ENCODE measurements at places on chromosomes 7 and 10. TPM values are rescaled to one million over a fixed set of nuclear protein-coding genes. Genes with fewer than 3 reads are reported as not detected.

DNA sequence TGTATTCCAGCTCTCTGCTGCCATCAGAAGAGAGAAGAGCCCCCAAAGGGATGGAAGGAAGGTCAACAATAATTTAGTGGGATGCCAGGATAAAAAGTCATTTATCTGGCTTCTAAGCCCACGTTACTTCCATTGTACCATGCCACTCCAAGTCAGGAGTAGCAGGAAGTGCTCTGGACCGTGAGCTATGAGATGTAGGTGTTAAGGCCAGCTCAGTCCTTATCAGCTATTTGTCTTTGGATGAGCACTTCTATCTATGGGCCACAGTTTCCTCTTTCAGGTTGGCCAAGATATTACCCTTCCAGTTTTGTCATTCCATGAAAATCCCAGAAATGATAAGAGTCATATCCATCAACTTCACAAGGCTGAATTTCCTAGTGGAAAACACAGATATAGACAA, 119.4 kb upstream of the CACUL1 start:
- H3K36me3 ChIP-seq = no peaks in the 10 kb centered on the region
- H3K27me3 ChIP-seq = no peaks in the 10 kb centered on the region
- H3K4me3 ChIP-seq = no peak overlapping the region
- no peak for DNase-seq
- H3K27ac ChIP-seq = no peak overlapping the region

DNA sequence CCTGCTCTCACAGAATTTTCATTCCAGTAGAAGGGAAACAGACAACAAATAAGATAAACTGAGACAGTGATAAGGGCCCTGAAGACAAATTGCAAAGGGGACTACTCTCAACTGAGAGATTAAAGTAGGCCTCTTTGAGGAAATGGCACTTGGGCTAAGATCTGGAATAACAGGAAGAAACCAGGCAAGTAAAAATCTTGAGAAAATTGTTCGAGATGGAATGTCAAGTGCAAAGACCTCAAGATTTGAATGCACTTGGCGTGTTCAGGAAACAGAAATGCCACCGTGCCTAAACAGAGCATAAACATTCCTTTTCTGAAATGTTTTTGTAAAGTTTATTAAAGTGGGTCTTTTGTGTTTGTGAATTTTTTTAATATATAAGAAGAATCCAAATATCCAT, 10.7 kb downstream of the ARMH3 start:
- H3K4me1 ChIP-seq = no peaks in the 10 kb centered on the region
- H3K36me3 ChIP-seq = no peaks in the 10 kb centered on the region

- peaks cover 10% of the 10 kb centered on the region for H3K4me1 ChIP-seq
- H3K27me3 ChIP-seq = no peaks in the 10 kb centered on the region
- no peak overlapping the region for H3K4me3 ChIP-seq
- H3K36me3 ChIP-seq = peaks cover 30% of the 10 kb centered on the region
Measured at GRCh38 chr7:75957021-75957736, 37.2 kb downstream of the TMEM120A start.

- no peaks in the 10 kb centered on the region for H3K4me1 ChIP-seq
- H3K27ac ChIP-seq = no peak overlapping the region
- no peaks in the 10 kb centered on the region for H3K36me3 ChIP-seq
- H3K4me3 ChIP-seq = no peak overlapping the region
- DNase-seq = no peak
Measured at GRCh38 chr7:100914879-100915447, 19.3 kb upstream of the ACHE start.

DNA sequence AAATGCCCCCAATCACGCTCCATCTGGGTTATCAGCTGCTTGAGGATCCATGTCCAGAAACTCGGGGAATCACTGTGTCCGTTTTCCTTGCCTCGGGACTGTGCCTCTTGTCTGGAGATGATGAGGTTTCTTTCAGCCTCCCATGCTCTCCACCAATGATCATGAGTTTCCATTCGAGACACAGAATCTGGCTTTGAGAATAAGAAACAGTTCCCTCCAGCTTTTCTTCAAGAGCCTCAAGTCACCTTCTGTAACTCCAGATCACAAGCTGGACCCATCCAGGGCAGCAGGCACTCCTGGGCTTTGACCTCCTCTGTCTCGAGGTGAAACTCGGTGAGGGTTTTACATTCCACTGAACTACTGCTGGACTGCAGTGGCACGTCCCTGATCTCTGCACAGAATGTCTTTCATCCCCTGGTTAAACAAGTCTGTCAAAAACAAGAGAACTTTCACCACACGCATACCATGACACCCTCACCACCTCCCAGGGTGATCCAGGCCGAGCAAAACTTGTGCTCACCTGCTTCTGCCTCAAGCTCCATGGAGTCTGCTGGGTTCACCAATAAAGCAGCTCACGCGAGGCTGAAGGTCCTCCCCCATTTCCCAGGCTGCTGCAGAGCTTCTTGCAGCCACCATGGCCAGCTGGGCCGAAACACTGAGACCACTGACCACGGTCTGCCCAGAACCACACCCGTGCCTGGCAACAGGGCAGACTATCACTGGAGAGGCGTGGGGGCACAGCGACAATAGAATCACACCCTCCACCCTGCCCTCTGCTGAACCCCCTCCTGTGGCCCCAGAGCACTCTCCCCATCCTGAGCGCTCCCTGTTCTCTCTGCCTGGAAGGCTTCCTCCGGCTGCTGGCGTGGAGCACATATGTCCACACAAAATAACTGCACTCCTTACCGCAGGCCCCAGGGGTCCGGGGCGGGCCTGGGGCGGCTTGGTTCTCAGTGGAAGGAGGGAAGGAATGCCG, 25.1 kb downstream of the MAT1A start:
- no peak for DNase-seq
- no peaks in the 10 kb centered on the region for H3K27me3 ChIP-seq
- H3K36me3 ChIP-seq = no peaks in the 10 kb centered on the region
- H3K4me1 ChIP-seq = no peaks in the 10 kb centered on the region
- no peak overlapping the region for H3K27ac ChIP-seq
- no peak overlapping the region for H3K4me3 ChIP-seq

DNA sequence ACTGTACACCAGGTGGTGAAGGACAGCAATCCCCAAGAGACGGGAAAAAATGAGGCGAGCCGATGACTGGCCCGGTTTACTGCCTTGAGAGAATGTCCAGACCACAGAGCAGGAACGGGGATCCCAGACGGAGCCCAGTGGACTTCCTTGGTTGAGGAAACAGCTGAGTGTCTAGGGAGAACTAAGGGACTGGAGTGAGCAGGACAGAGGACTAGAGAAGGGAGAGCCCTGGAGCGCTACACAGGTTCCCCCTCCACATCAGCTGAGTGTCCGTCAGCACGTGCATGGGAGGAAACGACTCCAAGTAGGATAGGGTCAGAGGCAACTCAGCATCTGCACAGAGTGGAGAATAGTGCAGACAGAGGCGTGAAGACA, 7.1 kb upstream of the WDR86 start:
- no peaks in the 10 kb centered on the region for H3K27me3 ChIP-seq
- H3K27ac ChIP-seq = no peak overlapping the region
- no peaks in the 10 kb centered on the region for H3K36me3 ChIP-seq
- H3K4me3 ChIP-seq = no peak overlapping the region

- H3K4me3 ChIP-seq = no peak overlapping the region
- no peaks in the 10 kb centered on the region for H3K4me1 ChIP-seq
- H3K27me3 ChIP-seq = no peaks in the 10 kb centered on the region
Measured at GRCh38 chr7:149369497-149369896, 91.4 kb downstream of the ZNF777 start.

- peaks cover 98% of the 10 kb centered on the region for H3K4me1 ChIP-seq
- H3K4me3 ChIP-seq = no peak overlapping the region
- H3K27me3 ChIP-seq = no peaks in the 10 kb centered on the region
Measured at GRCh38 chr10:79139124-79139835, 70.5 kb downstream of the ZMIZ1 start.

GRCh38 chr7:94067047-94067446, 62.9 kb upstream of the BET1 start:
- no peaks in the 10 kb centered on the region for H3K4me1 ChIP-seq
- H3K4me3 ChIP-seq = no peak overlapping the region
- no peaks in the 10 kb centered on the region for H3K36me3 ChIP-seq
- no peak for DNase-seq

DNA sequence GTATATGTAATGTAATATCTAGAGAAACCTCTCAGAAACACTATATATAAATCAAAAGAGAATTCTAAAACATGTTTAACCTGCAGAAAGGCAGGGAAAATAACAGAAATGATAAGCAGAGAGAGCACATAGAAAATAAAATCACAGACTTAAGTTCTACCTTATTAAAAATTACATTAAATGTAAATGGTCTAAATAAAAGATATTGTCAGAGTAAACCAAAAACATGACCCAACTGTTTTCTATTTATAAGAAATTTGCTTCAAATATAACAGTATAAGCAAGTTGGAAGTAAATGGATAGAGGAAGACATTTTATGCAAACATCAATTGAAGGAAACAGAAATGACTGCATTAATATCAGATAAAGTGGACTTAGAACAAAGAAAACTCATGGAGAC, 43.4 kb downstream of the HECTD2 start:
- DNase-seq = no peak
- H3K27me3 ChIP-seq = no peaks in the 10 kb centered on the region
- no peak overlapping the region for H3K4me3 ChIP-seq

DNA sequence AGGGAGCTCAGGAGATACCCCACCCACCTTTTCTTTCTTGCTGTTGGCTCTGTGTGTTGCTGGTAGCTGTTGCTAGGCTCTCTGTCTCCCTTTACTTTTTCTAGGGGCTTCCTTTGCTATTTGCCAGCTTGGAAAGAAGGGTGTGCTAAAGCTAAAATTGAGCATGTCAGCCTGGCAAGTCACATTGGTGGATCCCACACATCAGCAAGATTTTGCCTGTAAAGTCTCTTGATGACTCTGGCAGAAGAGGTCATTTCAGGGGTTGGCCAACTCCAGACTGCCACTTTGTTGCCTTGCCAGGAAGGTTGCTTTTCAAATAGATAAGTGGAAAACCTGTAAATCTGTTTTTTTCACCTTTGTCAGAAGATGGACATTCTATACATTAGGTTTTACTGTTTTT, 9.9 kb downstream of the CCNY start:
- H3K4me3 ChIP-seq = no peak overlapping the region
- DNase-seq = no peak
- H3K4me1 ChIP-seq = peaks cover 76% of the 10 kb centered on the region

GRCh38 chr7:379456-380138, 89.6 kb downstream of the FOXL3 start:
- H3K36me3 ChIP-seq = no peaks in the 10 kb centered on the region
- H3K4me1 ChIP-seq = peaks cover 20% of the 10 kb centered on the region
- peak overlapping the region; percentile 43 for H3K4me3 ChIP-seq
- no peak for DNase-seq
- no peaks in the 10 kb centered on the region for H3K27me3 ChIP-seq

DNA sequence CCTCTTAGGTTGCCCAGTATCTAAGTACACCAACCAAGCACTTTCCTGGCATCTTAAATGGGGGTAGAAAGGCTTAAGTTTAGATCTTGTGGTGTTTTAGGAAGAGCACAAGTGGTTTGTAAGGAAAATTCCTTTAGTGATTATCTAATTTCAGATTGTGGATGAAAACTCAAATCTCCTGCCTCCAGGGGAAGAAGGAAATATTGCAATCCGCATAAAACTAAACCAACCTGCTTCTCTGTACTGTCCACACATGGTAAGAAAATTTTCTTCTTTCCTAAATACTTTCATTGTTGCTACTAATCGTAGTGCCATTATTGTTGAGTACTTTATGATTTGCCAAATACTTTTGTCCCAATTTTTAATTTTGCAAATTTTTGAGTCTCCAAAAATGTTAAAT, 31.1 kb downstream of the ACSM6 start:
- H3K4me1 ChIP-seq = no peaks in the 10 kb centered on the region
- no peaks in the 10 kb centered on the region for H3K36me3 ChIP-seq
- DNase-seq = no peak

- no peak overlapping the region for H3K27ac ChIP-seq
- peaks cover 5% of the 10 kb centered on the region for H3K4me1 ChIP-seq
- no peaks in the 10 kb centered on the region for H3K36me3 ChIP-seq
- no peak overlapping the region for H3K4me3 ChIP-seq
Measured at GRCh38 chr7:25311346-25311745, 83.1 kb upstream of the NPVF start.

DNA sequence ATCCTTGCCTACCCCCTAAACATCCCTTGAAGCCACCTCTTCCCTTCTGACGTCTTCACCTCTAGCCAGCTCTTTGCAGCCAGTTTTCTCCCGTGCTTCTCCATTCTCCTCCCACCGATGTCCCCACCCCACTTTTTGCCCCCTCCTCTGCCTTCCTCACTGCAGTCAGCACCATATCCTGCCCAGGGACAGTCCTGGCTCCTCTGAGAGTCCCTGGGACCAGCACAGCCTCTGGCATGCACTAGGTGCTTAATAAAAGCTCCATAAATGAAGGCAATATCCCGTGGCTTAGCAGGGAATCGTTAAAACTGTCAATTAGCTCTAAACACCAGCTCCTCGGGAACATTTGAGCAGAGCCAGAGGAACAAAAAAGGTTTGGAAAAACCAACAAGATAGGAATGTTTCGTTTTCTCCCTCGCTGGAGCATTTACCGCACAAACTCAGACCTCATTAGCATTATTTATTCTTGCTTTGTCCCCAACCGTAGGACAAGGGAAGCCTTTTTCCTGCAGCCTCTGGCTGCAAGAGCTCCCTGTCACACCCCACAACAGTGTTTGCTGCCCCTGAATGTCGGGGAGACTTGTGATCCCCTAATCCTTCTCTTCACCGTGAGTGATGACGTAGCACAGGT, 16.1 kb downstream of the MYL10 start:
- H3K4me3 ChIP-seq = no peak overlapping the region
- H3K27me3 ChIP-seq = no peaks in the 10 kb centered on the region
- no peaks in the 10 kb centered on the region for H3K36me3 ChIP-seq

DNA sequence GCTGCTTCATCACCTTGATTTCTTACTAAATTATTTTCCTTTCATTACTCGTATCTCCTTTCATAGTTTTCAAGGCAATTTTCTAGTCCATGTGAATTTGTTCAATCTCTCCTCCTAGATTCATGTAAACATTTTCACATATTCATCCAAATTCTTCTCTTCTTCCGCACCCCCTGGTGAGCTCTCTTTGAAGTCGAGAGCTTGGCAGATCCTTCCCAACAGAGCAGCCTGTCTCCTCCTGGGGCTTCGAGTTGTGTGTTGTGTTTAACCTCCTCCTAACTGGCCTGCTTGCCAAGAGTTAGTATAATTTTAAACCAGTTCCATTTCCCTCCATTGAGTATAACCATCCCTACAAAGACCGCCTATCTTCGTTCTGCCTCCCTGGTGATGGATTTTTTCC, 272.4 kb upstream of the CELF2 start:
- no peak overlapping the region for H3K4me3 ChIP-seq
- no peak overlapping the region for H3K27ac ChIP-seq
- H3K4me1 ChIP-seq = no peaks in the 10 kb centered on the region
- H3K36me3 ChIP-seq = no peaks in the 10 kb centered on the region
- H3K27me3 ChIP-seq = no peaks in the 10 kb centered on the region
- DNase-seq = no peak

- H3K4me3 ChIP-seq = peak overlapping the region; percentile 82
- DNase-seq = no peak
- peak overlapping the region; percentile 84 for H3K27ac ChIP-seq
- H3K4me1 ChIP-seq = peaks cover 26% of the 10 kb centered on the region
- H3K27me3 ChIP-seq = no peaks in the 10 kb centered on the region
Measured at GRCh38 chr10:30348378-30348776, 701 bp downstream of the MTPAP start.

ADAMTS14 gene
- not detected for total RNA-seq

CALCR gene
- total RNA-seq = not detected

All from right atrium auricular region (tissue), 2 donors.